ENCODE measurements at places on chromosomes 7 and 10. TPM values are rescaled to one million over a fixed set of nuclear protein-coding genes. Genes with fewer than 3 reads are reported as not detected.

Gene INA
- total RNA-seq: 9.7 TPM

GRCh38 chr7:130397051-130397757 is 16.9 kb downstream of the CPA1 start:
- DNase-seq: no peak

GRCh38 chr10:102581981-102582580 is 62.2 kb upstream of the TRIM8 start:
- DNase-seq: peak; percentile 20

DNA sequence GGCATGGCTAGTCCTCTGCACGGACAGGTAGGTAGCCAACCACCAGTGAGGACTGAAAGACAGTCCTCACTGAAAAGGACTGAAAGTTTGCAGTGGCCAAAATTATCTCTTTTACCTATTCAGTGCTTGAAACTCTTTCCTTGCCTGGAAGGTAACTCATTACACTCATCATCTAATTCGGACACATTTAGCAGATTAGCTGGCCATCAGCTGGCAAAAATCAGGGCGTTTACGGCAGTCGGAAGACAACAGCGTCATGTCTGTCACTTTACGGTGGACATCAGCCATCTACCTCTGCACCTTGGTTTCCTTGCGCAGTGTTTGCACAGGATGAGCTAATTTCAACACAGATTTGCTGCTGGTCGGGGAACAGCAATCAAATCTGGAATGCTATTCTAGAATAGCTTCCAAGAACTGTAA is 740 bp downstream of the ANXA7 start:
- peak; percentile 59 for DNase-seq

GRCh38 chr10:128230401-128230800 is 104.2 kb upstream of the MKI67 start:
- no peak for DNase-seq

Data from neural progenitor cell (in vitro differentiated cells).